ENCODE measurements at places on chromosomes 6 and 20.
A peak's percentile ranks its signal among the peaks of the same experiment; 100 is the strongest.

DNA sequence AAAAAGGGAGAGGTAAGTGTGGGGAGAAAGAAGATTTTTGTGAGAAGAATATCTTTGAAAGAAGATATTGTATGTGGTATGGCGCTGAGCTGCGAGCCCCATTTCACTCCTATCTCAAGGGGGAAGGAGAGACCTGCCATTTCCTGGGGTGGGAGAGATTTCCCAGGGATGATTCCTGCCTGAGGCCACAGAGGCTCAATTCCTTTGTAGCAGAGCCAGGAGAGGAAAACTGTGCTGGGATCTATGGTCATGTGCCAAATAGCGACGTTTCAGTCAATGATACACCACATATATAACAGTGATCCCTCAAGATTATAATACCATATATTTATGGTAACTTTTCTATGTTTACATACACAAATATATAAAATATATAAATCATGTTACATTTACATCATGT, 28.9 kb downstream of the TCF21 start:
- DNase-seq = no peak

GRCh38 chr6:21270636-21271201, 322.8 kb upstream of the SOX4 start:
- DNase-seq = no peak

GRCh38 chr6:143210420-143210819, 149.7 kb downstream of the AIG1 start:
- no peak for DNase-seq

DNA sequence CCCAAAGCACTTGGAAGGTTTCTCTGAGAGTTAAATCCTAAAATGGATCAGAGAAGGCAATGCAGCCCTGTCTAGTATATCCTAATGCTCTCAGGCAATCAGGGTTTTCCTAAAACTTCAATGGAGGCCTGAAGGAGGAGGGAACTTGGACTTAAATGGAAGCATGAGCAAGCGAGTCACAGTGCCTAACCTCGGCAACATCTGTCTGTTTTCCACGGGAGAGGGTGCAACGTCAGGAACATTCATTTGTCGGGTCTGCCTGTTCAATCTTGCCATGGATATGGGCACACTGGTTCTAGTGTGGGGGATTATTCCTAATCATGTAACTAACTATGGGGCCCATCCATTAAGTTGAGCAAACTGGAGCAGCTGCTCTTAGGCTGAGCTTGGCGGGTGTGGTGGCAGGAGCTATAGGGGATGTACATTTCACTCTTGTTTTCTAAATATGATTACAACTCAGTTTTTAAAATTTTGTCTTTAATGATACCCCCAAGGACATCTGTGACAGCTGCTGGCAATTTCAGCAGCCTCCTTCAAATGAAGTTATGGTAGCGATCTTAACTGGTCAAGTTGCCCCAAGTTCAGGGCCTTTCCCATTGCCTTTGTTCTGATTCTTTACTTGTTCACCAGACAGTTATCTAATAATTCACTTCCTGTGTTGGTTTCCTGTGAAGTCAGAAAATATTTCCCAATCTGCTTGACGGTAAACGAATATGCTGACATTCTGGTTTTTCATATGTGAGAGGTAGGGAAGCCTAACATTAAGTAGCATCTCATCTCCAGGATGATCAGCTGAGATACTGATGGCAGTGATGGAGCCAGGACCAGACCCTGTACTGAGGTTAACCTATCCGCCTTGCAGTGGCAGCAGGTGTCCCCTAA, 21.6 kb downstream of the DSE start:
- DNase-seq = no peak

DNA sequence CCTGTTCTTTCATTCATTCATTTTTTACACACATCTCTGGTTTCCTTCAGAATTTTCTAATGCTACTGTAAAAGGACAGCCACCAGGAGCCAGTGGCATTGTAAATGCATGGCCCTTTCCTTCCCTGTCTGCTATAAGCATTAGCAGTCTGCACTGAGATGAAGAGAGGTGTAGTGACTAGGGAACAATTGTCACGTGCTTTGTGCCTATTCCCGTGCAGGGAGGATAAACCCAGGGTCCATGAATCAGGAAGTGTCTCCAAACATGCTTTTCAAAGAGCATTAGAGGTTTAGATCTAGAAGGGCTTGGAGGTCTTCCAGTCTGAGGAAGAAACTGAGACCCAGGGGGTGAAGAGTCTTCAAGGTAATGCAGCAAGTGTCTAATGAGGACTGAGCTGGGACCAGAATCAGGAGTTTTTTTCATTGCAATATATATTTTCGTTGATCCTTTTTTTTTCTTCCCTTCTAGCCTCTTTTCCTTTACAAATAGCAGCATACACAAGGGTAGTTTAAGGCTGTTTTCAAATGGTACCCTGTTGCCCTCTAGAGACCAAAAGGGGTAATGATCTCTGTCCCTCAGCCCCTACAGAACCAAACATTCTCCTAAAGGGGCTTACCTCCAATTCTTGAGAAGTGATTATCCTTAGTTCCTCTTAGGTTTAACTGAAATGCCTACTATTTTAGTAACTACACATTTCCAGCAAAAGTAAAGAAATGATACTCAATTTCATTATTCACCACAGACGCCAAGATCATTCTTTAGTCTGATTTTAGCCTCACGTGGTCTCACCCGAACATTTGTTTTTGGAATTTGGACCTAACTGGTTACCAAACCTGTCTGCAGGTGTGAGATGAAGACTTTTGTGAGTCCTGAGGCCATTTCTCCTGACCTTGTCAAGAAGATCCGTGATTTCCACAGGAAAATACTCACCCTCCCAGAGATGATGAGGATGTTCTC, 6.6 kb downstream of the TRIM15 start:
- DNase-seq = peak; percentile 34

DNA sequence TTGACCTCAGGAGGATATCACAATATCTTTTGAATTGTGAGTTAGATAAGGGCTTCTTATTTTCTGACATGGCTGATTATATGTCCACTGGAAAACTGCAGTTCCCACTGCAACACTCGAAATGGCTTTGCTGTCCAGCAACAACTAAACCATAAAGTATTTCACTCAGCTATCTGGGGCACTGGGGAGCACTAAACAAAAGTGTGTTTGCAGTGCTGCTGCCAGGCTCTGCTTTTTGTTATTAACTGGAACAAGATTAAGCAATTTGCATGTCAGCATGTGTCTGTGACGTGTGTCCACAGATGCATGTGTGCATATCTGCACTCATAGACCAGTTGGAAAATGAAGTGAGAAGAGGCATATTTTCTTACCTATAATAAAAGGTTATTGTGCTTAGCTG, 107.8 kb upstream of the CCN2 start:
- no peak for DNase-seq

DNA sequence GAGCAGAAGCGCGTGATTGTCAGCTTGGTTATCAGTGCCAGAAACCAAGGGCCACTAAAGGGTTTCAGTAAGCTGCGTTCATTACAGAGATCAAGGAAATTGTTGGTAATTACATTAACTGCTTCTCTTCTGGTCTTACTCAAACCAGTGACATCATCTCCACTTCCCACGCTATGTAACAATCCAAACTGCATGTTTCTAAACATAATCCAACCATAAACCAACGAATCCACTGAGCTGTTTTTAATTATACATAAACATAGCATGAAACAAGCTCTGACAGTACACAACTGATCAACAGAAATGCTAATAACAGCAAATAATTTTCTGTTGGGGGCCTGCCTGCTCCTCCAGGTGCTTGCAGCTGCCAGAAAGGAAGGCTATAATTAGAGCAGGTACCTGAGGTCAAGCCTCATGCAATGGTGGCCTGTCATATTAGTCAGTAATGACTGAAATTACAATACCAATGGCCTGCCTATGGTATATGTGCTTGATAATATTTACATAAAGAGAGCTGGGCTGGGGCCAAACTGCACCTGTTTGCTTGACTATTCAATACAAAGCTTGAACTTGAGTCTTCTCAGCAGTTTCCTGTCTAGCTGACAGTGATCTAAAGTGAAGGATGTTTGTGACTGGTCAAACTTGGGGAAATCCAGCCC, 40.1 kb downstream of the ILRUN start:
- DNase-seq = peak; percentile 60

- no peak for DNase-seq
Observed at GRCh38 chr6:106152952-106153351, 66.8 kb downstream of the PRDM1 start.

GRCh38 chr20:45290677-45291355, 15.8 kb upstream of the RBPJL start:
- peak; percentile 79 for DNase-seq

GRCh38 chr6:33064723-33065122, 8.7 kb downstream of the HLA-DPA1 start:
- no peak for DNase-seq

GRCh38 chr6:93418408-93419303, 703 bp downstream of the EPHA7 start:
- no peak for DNase-seq

- DNase-seq = no peak
Observed at GRCh38 chr6:57072108-57072507, 17.9 kb upstream of the ZNF451 start.

All from activated T-cell treated with anti-CD3 and anti-CD28 coated beads, Interleukin-2, amount 50 U/mL, for 72 hours (primary cell).